ENCODE measurements at places on chromosomes 1 and 21. TPM values are rescaled to one million over a fixed set of nuclear protein-coding genes. Genes with fewer than 3 reads are reported as not detected.

DNA sequence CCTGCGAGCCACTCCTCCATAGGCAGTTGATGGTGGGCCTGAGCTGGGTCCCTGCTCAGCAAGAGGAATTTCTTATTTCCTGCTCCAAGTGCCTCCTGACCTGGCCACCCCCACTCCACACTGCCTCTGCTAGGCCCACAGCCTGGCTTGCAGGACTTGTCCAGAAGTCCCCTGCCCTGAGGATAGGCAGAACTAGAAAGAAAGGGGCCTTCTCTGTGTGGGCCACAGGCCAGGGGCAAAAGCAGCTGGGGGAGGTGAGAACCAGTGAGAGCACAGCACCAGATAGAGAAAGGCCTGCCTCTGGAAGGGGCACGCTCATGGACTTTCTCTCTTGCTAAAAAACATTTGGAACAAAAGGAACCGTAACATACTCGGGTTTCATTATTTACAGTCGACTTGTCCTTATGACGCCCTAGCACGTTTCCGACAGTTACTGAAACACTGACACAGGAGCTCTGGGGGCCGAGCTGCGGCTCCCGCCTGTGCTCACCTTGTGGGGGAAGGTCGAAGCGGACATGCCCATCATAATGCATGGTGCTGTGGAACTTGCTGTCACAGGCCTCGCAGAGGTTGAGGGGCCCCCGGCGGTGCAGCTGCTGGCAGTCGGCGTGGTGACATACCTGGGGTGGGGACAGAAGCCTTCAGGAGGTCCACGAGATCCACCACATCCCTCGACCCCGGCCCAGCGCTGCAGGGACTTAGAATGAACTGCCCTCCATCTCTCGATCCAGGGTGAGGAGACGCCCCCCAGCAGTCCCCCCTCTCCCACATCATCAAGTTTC is 11.3 kb upstream of the TNFRSF25 start:
- no peak for DNase-seq

GRCh38 chr1:221217029-221217428 is 337.8 kb downstream of the HLX start:
- no peak for DNase-seq

- no peak for DNase-seq
These were observed 182.1 kb downstream of the ETS2 start for GRCh38 chr21:38987633-38988508.

DNA sequence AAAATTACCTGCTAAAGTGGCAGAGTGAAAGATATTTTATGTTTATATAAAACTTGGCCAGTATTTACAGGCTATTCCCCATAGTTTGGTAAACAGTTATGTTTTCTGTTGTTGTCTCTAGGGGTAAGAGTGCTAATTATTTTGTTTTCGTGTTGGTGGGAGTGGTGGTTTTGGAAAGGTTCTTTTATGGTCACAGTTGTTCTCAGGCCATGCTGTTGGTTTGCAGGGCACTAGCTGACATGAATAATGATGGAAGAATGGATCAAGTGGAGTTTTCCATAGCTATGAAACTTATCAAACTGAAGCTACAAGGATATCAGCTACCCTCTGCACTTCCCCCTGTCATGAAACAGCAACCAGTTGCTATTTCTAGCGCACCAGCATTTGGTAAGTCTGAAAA is 92.5 kb downstream of the ITSN1 start:
- no peak for DNase-seq

- DNase-seq, result no peak
These were observed 17.5 kb downstream of the RNF2 start for GRCh38 chr1:185062710-185063370.

DNA sequence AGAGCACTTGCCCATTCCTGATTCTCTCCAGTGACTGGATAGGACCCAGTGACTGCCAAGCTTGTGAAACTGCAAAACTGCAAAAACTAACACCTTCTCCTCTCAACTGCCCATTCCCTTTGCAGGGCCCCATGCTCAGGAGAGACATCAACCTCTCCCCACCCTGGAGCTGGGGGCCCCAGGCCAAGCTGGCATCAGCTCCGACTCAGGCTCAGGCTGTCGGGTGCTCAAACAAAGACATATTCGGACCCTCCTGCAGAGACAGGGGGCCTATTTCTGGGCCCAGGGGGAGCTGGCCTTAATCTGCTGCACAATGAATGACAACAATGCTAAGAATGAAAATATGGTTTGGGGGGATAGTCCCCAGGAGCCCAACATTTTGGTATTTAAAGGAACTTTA is 11.8 kb downstream of the LMX1A start:
- DNase-seq, result no peak

DNA sequence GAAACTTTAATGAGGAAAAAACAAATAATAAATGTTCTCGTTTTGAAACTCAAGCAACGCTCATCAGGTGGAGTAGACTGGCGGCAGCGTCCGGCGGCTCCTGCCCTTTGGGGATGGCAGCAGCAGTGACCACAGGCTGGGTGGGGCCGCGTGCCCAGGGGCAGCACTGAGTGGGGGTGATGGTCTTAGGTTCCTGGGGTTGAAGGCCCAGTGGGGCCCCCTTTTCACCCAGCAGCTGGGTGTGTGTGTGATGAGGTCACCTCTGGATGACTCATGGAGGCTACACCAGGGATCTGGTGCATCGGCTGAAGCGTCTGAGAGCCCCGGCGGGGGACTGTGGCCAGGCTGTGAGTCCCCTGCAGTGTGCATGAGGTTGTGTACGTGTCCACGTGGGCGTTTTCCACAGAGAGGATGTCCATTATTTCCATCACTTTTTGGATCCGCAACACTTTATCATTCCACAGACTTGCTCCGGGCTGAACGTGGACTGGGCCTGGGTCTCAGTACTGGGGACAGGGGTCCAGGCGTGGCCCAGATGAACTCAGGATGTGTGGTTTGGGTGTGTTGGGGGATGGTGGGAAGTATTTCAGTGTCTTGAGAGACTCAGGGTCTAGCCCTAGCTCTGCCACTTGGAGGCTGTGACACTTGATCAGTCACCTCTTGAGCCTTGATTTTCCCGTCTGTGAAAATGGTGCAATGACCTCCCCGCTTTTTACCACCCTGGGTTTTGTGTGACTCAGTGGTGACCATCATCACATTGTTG is 25.6 kb downstream of the LDLRAP1 start:
- DNase-seq, result no peak

DNA sequence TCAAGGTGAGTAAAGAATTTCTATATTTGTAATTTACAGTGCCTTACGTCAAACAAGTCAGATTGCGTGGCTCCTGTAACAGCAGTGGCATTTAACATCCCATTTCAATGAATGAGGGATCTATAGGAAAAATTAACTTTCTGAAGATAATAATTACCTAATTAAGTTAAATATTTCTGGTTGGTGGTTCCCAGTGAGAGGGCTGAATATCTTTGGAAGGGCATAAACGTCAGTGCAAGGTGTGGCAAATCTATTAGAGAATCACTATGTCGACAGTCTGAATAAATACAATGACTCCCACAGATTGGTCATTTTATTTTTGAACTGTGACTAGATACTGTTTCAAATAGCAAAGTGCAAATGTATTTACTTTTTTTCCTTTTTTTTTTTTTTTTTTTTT is 80.0 kb downstream of the S1PR1 start:
- DNase-seq, result no peak

DNA sequence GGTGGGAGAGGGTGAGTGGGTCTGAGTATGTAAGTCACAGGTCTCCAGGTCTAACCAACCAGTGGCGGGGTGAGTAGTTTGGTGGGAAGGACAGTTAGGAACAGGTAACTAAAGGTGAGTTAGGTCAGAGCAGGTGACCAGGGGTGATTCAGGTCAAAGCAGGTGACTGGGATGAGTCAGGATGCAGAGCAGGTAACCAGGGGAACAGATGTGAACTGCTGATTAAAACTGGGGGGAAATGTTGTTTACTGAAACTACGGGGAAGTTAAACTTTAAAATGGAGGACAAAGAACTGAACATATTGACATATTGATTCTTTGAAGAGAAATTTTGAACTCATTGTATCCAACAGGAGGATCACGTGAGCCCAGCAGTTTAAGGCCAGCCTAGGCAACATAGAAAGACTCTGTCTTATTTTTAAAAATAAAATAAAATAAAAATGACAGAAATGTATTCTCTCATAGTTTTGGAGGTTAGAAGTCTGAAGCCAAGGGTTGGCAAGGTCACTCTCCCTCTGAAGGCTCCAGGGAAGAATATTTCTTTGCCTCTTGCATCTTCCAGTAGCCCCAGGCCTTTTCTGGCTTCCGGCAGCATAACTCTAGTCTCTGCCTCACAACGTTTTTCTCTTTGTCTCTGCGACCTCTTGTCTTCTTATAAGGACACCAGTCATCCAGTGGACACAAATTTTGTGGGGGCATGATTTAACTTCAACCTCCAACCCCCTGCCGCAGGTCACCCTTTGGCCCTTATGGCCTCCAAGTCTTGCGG is 64.3 kb upstream of the TINAGL1 start:
- no peak for DNase-seq

GRCh38 chr21:17201741-17202260 is 311.0 kb upstream of the CXADR start:
- no peak for DNase-seq

DNA sequence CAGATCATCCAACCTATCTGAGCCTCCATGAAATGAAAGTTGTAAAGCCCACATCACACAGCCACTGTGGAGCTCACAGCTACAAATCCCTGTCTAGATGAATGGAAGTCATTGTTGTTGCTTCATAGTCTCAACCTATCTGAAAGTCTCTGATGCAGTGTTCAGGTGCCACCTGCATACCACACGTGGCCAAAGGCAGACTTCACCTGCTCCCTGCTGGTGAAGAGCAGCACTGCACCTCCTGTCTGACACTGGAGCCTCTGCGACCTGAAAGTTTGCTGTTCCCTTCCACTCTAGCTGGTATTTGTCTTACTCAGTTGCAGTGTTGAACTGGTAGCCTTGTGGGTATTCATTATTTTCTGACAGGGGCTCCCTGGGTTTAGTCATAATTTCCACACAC is 18.4 kb downstream of the LORICRIN start:
- DNase-seq, result peak; percentile 18

GRCh38 chr1:115056395-115056798 is 26.8 kb downstream of the TSHB start:
- no peak for DNase-seq

DNA sequence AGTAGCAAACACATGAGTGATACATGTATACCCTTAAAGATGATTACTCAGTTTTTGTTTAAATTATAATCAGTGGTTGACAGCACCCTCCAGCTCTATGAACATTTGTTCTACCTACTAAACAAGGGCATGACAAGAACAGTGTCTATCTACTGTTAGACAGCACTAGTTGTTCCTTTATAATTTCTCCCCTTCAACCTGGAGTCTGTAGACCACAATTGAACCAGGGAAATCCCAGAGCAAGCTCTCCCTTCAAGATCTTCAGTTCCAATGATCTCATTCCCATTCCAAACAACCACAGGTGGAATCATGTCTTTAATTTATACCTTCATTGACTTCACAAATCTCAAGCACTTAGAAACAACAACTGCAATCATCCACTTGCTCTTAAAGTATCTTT is 216.1 kb downstream of the HHIPL2 start:
- DNase-seq, result no peak

DNA sequence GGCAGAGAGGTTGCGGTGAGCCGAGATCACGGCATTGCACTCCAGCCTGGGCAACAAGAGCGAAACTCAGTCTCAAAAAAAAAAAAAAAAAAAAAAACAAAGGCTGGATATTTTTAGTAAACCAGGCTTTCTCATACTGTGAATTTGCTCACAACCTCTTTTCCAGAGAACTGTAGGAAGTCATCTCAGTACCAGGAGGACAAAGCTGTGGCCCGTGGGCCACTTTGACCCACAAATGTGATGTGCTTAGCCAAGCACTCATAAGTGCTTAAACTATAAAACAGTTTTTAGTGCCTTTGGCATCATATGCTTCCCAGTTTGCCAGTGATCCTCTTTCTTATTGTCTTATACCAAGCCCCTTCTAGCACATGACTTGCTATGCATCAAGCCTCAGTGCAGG is 46.5 kb downstream of the RNF11 start:
- no peak for DNase-seq

DNA sequence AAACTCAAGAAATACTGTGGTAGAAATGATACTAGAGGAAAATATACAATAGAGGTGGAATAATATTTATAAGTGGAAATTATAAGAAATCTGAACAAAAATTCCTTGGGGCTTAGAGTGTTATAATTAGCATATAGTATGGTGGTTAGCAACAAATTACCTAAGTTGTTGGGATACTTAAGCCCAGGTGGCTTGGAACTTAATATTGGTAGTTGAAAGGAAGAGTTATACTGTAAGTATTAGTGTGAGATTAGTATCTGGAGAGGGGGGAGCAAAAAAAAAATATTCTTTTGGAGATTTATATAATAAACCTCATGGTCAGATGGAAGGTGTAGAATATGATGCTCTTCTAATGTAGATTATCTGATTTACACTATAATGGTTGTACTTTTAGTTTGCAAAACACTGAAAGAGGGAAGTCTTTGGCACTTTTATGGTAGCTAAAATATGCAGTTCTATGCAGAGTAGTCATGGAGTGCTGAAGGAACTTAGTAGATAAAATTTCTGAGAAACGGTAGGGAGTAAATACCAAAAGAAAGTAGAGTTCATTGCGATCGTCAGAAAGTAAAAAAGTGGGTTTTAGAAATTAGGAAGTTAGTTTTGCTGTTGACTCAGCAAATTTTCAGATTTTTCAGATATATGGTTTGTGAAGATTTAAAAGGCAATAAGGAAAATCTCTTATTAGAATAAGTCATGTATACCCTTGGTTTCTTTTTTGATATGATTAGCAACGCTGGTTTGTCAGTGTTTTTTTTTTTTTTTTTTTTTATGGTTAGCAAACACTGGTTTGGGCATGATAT is 45.7 kb downstream of the MTF2 start:
- no peak for DNase-seq

Gene SLFNL1
- total RNA-seq, result 0.05 TPM

Gene ZDHHC18
- 66.1 TPM for total RNA-seq

Gene PTPN14
- 3.1 TPM for total RNA-seq

Gene TTC22
- 2.8 TPM for total RNA-seq

Gene LDLRAD2
- not detected for total RNA-seq

Gene NUDT4B
- 1.5 TPM for total RNA-seq

Gene A3GALT2
- not detected for total RNA-seq

Gene CFAP45
- total RNA-seq, result 0.82 TPM

Gene AXDND1
- total RNA-seq, result not detected
